Lower leg skin (tissue), 4 donors: ENCODE measurements at places on chromosomes 2 and 18. TPM values are rescaled to one million over a fixed set of nuclear protein-coding genes. Genes with fewer than 3 reads are reported as not detected.

DNA sequence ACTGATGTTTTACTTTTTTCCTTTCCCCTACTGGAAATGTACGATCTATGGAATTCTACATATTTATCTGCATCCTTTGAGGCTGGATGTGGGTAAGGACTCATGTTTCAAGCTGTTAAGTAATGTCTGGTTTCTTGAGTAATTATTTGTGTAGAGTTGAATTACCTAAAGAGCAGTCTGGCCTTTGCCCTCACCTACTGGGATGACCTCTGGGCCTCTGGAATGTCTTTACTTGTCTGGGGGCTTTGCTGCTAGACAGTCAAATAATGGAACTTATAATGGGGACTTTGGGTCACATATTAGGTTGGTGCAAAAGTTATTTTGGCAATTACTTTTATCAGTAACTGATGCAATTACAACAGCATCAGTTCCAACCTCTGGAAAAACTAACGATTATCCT is 244.7 kb downstream of the CCDC178 start:
- no peak for DNase-seq

DNA sequence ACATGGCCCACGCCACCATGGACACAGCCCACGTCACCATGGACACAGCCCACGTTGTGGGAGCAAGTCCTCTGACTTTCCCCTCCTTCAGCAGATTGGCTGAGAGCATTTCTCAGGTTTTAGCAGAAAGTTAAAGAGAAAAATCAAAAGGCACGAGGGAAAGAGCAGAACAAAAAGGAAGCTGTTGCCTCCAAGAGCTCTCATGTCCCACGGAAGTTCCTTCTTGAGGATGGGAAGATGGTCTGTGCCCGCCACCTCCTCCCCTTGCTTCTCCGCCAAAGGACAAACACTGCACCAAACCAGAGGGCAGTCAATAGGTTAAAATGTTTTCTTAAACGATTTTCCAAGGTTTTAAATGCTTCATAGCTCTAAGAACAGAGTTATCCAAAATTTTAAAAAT is 148.4 kb downstream of the HDAC4 start:
- no peak for DNase-seq

GRCh38 chr18:62030091-62030985 is 137.5 kb upstream of the RNF152 start:
- no peak for DNase-seq

The GDF7 gene
- 2.7 TPM for total RNA-seq

GRCh38 chr2:176967911-176968450 is 244.6 kb upstream of the HNRNPA3 start:
- no peak for DNase-seq

The TUBA3E gene
- total RNA-seq, result not detected

DNA sequence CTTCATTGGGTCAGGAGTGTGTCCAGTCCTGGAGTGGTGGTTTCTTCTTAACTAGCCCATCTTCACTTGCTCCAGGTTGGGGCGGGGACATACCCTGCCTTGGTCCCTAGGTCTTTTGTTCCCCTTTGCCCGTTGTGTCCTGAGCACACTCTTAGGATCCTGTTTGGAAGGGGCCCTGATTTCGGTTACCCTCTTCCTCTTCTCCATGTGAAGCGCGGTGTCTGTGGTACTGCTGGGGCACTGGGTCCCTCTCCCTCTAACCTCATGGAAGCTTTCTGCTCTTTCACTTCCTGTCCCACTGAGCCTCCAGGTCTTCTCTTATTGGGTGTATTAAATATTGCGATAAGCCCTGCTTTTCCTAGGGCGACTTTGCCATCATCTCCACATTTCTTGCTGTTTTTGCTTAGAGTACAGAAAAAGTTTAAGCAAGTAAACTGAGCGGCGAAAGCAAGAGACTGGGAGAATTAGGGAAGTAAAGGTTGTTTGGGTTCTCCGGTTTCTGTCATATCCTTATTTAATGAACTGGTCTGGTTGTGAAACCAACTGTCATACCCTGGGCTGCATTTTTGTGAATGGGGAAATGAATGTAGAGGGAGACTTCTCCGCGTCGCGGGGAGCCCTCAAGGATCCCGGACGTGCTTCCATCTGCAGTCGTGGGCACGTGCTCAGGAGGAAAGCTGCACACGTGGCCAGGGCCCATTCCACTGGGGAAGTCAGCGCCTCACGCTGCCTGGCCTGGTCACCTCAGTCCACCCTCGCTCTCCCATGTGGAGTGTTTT is 73.8 kb upstream of the B3GNT7 start:
- DNase-seq, result peak; percentile 50

GRCh38 chr2:172168917-172169346 is 66.2 kb upstream of the DLX2 start:
- no peak for DNase-seq

GRCh38 chr2:1459727-1460126 is 46.5 kb downstream of the TPO start:
- DNase-seq, result no peak

DNA sequence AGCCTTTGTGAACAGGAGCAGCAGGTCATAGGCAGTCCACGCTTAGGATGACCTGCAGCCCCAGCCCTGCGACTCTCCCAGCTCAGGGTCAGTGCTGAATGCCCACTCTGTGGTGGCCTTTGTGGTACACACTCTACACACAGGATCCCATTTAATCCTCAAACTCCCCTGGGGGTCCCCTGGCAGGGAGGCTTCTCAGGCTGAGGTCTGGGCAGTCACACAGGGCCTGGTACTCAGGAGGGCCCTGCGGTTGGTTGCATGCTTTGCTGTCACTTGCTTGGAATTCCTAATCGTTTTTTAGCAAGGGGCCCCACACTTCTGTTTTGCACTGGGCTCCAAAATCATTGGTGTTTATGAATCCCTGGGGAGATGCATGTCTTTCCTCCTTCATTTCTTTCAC is 113.0 kb downstream of the EML6 start:
- DNase-seq, result no peak

GRCh38 chr2:24771061-24771460 is 22.1 kb downstream of the PTRHD1 start:
- DNase-seq, result no peak

The EPB41L3 gene
- total RNA-seq, result 32.5 TPM

- no peak for DNase-seq
Measured at GRCh38 chr2:151733771-151734672, at the start of gene NEB. Gene NEB (minus strand): TSS chr2:151734476. CDS start chr2:151733156, 1,320 bp downstream.

DNA sequence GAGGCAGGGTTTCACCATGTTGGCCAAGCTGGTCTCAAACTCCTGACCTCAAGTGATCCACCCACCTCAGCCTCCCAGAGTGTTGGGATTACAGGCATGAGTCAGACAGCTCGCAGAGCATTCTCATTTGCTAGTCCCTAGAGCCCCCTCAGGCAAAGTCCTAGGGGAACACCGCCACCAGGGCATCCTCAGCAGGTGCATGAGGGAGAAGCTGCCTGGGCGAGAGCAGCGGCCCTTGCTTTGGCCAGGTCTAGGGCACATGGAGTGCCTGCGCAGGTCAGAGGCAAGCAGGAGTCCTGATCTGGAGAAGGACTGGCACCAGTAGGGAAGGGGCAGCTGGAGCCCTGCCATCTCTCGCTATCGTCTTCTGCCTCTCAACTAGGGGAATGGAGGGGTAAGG is 32.4 kb downstream of the NGEF start:
- DNase-seq, result peak; percentile 77

GRCh38 chr2:207083361-207084110 is 82.2 kb downstream of the KLF7 start:
- no peak for DNase-seq

DNA sequence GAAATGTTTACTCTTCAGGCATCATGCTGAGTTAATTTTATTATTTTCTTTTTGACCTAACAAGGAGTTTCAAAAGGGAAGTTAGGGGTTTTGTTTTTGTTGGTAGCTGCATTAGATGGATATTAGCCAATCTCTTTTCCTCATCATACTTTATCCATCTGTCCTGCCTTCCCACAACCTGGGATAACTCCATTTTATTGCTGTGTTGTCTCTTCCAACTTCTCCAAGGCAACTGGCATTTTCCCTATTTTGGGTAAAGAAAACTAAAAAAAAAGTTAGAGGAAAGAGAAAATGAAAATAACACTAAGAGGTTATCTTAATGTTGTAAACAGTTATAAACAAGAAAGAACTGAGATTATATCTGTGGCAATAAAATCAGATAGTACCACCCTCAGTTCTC is 147.0 kb downstream of the PID1 start:
- DNase-seq, result no peak

GRCh38 chr2:121104721-121105141 is 180.3 kb downstream of the TFCP2L1 start:
- DNase-seq, result no peak

The NGEF gene
- total RNA-seq, result 30.3 TPM

- peak; percentile 64 for DNase-seq
Measured at GRCh38 chr2:20378891-20379519, 28.4 kb upstream of the PUM2 start.
